ENCODE measurements at places on chromosomes 1 and 21.

DNA sequence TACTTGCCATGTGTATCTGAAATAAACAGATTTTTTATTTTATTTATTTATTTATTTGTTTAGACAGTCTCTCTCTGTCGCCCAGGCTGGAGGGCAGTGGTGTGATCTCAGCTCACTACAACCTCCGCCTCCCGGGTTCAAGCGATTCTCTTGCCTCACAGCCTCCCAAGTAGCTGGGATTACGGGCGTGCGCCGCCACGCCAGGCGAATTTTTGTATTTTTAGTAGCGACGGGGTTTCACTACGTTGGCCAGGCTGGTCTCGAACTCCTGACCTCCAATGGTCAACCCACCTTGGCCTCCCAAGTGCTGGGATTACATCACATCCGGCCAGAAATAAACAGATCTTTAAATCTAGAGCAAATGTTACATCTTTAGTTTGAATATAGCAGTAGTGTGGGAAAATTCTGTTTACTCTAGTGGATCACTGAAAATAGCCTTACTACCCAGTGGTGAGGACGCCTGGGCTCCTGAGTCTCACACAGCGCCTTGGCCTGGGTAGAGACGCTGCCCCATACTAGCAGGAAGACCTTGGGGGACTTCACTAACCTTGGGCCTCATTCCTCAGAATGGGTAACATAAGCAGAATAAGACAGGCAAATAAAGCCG, 709 bp downstream of the GART start:
- DNase-seq, result no peak

DNA sequence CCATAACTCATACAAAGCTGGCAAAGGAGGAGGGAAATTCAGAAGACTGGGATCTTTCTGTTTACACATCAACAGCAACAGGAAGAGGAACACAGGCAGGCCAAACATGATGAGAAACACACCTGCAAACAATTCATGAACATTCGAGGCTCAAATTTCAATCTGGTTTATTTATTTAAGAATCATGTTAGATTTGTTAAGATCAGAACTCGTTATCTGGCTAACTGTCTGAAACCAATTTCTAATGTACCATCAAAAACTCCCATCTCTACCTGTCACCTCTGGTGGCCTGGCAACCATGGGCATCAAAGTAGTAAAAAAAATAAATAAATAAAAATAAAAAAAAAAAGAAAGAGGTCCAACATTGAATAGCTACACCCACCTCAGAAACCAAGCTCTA, 9.8 kb downstream of the LBR start:
- DNase-seq, result no peak

- DNase-seq, result no peak
These were observed 93.7 kb downstream of the TTC3 start for GRCh38 chr21:37166733-37167132.

- DNase-seq, result no peak
These were observed 297.9 kb upstream of the GREM2 start for GRCh38 chr1:240909701-240910457.

DNA sequence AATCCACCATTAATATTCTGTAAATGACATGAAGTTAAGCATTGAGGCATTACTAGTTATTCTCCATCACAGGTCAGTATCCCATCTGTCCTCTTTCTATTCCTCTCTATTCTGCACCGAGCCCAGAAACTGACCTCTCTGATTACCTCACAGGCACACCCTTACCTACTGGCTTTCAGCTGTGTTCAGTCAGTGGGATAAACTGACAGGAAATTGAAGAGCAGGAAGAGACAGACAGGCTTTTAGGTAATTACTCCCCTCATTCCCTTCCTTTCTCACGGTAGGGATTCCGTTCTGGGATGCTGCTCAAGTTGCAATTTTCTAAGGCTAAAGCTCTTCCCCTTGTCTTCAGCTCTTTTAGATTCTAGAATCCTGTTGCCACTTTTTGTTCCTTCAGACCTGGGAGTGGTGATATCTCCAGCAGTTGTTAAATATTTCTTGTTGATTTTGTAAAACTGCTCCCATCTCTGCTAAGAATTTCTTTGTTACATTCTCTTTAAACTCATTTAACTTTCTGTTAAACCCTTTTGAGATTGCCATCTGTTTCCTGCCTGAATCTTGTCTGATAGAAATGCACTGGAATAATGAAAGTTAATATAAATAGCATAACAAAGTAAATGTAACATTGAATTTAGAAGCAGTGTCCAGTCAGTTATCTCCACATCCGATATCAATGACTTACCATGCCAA, 1063.4 kb downstream of the PLA2G4A start:
- no peak for DNase-seq

- no peak for DNase-seq
These were observed 433.4 kb upstream of the CAMK1G start for GRCh38 chr1:209150114-209150513.

GRCh38 chr1:147812799-147813198, 52.4 kb upstream of the GJA5 start:
- DNase-seq, result no peak

DNA sequence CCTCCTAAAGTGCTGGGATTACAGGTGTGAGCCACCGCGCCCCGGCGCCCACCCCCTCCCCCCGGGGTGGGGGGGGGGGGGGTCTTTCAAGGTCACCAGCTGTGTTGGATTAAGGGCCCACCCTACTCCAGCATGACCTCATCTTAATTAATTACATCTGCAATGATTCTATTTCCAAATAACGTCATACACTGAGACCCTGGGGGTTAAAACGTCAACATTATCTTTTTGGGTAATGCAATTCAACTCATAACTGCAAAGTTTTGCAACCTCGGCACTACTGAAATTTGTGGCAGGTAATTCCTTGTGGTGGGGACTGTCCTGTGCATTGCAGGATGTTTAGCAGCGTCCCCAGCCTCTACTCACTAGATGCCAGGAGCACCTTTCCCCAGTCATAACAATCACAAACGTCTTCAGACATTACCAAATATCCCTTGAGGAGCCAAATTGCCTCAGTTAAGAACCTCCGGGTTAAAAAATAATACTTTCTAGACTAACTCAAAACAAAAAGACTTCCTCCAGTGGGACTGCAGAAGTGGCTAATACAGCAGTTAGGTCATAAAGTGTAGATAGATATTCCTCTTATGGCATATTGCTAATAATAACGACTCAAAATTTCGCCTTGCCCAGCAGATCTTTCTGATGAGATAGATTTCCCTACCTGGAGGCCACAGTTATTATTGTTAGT, 233.0 kb upstream of the KAZN start:
- DNase-seq, result no peak

DNA sequence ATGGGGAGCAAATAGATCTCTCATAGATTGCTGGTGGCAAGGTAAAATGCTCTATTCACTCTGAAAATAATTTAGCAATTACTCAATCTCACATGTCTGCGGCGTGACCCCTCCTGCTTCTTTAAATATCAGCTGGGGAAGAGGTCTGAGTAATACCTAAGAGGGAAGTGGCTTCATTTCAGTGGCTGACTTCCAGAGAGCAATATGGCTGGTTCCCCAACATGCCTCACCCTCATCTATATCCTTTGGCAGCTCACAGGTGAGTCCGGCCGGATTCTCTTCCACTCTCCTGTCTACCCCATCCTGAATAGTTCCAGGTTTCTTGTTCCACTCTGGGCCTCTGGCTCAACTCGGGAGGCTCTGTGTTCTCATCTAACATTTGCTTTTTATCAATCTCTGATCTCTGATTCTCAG, at the start of gene SLAMF7:
TSS of gene SLAMF7 (plus strand) at position 150 of the 414 bp plus-strand sequence. CDS start at position 205, 55 bp downstream.
- DNase-seq, result no peak

DNA sequence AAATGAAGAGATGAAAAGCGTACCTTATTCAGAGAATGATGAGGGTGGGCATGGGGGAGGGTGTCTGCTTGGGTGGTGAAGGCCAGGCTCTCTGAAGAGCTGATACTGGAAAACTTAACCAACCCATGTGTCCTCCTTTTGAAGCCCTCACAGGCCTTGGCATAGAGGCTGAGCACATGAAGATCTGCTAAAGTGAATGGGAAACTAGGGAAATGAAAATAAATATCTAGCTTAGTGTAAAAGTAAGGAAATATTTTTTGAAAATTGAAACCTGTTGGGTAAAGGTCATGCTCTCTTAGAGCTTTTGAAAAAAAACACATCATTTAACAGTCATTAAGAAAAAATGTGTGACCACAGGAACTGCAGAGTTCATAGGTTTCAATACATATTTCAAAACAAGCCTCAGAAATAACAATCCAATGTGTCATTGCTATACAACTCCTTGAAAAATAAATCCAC, 40.5 kb upstream of the RALGPS2 start:
- no peak for DNase-seq
